ENCODE measurements at places on chromosomes 11 and 22.

- peak; percentile 17 for DNase-seq
These were observed 44.2 kb downstream of the CCDC81 start for GRCh38 chr11:86418917-86419316.

- no peak for DNase-seq
These were observed 217.3 kb upstream of the TMEM45B start for GRCh38 chr11:129598378-129598777.

DNA sequence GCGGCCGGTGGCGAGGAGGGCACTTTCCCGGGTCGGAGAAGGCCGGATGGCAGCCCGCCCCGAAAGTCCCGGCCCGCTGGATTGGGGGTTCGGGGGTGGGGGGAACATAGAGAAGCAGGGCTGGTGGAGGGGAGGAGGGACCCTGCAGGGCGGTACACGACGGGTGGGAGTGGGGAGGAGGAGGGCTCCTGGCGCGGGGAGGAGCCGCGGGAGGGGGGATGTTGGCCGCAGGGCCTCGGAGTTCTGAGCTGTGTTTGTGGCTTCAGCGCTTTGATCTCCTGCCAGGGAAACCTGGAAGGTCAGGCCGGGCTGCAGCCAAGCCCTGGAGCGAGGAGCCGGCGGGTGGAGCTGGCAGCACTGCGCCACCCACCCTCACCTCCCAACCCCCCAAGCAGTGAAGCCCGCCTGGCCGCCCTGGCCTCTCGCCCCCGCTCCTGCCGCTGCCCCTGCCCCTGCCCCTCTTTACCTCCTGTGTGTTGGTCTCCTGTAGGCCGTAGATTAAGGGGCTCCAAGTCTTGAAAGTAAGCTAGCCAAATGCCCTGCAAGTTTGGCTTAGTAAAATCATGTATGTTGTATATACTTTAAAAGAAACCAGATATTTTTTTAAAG, 30.9 kb downstream of the C22orf31 start:
- DNase-seq: peak; percentile 59

GRCh38 chr11:65427691-65428577, 5.3 kb downstream of the NEAT1 start:
- peak; percentile 86 for DNase-seq

GRCh38 chr11:66568124-66568916, at the start of gene CTSF:
Gene CTSF, minus strand, starts transcription at chr11:66568606. Its CDS starts 120 bp downstream, at chr11:66568486.
- peak; percentile 67 for DNase-seq

- DNase-seq: peak; percentile 8
These were observed 121.1 kb downstream of the NTM start for GRCh38 chr11:131491503-131491902.

GRCh38 chr11:10943968-10944367, 86.1 kb upstream of the ZBED5 start:
- no peak for DNase-seq

- no peak for DNase-seq
These were observed 8.3 kb downstream of the IGF2 start for GRCh38 chr11:2130881-2131352.

DNA sequence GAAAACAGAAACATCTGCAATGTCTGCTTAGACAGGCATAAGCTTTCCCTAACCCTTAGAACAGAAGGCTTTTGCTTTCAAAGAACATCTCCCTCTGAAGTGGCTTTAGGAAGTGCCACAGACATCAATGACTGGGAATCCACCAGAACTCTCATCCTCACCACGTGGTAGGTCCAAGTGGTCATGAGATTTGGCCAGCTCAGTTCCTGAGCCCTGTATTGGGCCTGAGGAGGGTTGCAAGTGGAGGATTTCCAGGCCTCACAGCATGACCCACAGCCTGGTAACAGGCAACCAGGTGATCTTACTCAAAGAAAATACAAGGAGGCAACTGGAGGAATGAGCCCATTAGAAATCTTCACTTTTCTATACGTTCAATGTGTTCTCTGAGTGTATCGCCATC, 1.6 kb downstream of the CASP1 start:
- no peak for DNase-seq

DNA sequence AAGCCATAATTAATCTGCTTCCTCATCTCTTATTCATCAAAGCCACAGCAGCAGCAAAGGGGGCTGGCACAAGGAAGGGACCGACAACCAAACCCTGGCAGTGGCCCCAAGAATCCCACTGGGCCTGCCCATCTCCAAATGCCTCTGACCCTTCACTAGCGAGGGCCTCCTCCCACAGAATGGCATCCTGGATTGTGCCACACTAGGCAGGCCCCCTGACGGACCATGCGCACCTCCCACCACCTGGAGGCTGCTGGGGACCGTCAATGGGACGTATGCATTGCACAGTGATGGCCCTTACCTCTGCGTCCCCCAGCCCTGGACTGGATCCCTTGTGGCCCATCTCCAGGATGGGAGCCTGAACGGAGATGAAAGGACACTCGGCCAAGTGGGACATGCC, 4.1 kb upstream of the RTN4R start:
- DNase-seq: no peak

DNA sequence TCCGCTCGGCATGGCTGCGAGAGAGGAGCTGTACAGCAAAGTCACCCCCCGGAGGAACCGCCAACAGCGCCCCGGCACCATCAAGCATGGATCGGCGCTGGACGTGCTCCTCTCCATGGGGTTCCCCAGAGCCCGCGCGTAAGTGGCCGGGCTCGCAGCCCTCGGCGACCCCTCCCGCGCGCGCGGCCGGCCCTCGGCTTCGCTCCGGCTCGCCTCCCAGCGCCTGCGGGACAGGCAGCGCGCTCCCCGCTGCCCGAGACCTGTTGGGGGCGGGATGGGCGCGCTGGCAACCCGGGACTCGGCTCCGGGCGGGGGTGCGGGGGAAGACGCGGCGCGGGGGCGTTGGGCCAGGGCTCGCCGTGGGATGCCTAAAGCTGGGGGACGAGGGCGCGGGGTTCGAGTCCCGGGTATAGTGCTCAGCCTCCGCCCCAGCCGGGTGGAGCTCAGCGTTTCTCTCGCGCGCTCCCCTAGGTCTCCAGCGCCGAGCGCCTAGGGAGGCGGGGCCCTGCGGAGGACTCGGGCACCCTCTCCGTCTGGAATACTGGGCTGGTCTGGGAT, 630 bp downstream of the UBASH3B start:
- peak; percentile 59 for DNase-seq

DNA sequence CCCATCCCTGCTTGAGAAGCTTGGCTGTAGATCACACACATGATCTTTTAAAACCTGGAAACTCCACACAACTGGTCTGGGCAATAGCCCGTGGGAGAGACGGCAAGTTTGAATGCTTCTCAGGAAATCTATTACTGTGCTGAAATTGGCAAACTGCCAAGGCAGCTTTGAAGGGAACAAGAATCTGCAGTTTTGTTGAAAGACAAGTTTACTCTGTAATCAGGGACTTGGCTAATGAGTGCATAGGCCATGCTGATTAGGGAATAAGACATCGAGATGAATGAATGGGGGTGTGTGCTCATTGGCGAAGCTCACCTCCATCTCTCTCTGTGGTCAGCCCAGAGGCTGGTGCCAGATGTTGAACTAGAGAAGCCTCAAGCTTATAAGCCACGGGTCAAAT, 218.8 kb downstream of the HIPK3 start:
- DNase-seq: peak; percentile 67

GRCh38 chr11:73622926-73623593, 23.3 kb upstream of the PLEKHB1 start:
- no peak for DNase-seq

DNA sequence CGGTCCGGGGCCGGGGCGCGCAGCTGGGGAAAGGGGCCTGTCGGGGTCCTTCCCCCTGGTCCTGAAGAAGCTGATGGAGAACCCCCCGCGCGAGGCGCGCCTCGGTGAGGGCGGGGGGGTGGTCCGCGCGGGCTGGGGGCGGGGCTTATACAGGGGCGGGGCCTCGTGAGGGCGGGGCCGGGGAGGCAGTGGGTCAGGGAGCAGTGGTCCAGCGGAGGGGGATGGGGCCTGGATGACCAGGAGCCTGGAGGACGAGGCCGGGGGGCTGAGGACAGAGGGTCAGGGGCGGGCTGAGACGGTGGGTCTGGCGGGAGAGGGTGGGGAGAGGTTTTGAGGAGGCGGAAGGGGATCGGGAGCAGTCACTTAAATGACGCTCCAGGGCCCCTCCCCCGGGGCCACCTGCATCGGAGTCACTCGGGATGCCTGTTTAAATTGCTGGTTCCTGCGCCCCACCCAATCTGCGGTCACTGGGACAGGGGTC, 396 bp downstream of the TEF start:
- peak; percentile 52 for DNase-seq

GRCh38 chr11:76771446-76772099, 11.6 kb upstream of the TSKU start:
- no peak for DNase-seq

DNA sequence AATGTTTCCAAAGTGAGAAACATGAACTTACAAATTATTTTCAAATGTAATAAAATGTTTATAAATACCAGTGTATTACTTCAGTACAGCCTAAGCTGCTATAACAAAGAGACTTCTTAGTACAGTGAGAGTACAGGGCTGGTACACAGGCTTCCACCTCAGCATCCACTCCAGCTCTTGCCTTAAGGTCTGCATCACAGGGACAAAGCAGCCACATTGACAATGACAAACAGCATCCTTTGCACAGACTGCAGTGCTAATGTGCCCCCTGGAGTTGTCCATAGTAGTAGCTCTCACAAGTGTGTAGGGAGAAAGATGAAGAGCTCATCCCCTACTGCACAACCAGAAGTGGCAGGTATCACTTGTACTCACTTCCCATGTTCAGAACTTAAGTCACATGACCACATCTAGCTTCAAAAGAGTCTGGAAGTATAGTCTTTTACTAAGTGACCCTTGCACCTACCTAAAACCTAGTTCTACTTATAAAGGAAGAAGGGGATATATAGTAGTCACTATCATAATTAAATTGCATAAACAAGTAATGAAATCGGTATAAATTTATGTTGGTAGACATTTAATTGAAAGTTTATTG, 10.7 kb upstream of the LIPT2 start:
- DNase-seq: no peak

- no peak for DNase-seq
These were observed 120.9 kb downstream of the MAML2 start for GRCh38 chr11:96222102-96222501.
